Endothelial cell (in vitro differentiated cells): ENCODE measurements at places on chromosomes 2 and 18.

DNA sequence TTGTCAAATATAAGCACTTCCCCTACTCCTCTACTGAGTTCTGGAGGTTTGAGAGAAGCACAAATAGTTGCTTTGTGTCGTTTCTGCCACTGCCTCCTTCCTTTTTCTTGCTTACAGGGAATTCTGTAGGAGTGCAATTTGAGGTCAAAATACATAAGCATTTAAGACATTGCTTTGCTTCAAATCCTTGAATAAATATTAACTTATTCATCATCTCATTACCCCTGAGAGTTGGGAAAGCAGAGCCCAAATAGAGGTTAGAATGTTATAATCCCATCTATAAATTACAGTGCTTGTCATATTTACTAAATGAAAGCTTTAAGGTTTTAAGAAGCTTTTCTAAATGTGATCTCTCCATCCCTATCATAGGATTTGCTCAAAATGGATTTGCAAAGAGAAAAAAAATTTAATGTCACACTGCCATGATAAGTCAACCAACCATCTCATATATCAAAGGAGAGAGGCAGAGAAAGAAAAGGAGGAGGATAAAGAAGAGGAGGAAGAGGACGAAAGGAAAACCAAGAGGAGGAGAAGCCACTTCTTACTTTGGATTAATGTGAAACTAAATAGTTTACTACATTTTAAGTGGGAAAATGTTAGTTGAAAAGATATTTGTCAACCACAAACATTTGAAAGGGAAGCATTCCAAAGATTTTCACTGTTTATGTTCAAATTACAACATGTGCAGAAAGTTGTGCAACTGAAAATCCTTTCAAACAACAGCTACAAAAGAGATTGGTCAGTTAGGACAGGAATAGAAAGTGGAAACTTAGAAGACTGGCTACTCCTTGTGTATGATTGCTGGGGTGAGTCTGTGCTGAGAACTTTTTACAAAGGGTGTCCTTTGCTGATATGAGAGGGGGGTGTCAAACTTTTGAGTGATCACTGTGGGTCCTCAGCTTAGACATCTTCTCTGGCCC lies 277.3 kb upstream of the FN1 start:
- DNase-seq = no peak

- DNase-seq = no peak
These were observed 8.0 kb downstream of the ATP8B1 start for GRCh38 chr18:57794951-57795728.

DNA sequence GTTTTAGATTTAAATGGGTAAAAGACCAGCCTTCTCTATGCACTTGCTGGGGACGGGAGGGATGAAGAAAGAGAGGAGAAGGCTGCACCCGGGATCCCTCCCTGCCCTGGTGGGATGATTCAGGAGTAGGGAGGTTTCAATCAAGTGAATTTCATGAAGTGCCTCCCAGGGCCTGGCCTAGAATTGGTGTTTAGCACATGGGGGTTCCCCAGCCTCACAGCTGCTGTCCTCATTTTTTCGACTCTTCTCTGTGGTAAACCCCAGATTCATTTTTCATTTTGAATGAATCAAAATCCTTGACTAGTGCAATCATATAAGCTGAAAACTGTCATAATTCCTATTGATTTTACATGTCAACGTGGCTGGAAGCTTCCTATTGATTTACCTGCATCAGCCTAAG lies 81.1 kb downstream of the LPIN1 start:
- DNase-seq = no peak

GRCh38 chr2:29212009-29212408 lies 96.8 kb downstream of the CLIP4 start:
- no peak for DNase-seq

DNA sequence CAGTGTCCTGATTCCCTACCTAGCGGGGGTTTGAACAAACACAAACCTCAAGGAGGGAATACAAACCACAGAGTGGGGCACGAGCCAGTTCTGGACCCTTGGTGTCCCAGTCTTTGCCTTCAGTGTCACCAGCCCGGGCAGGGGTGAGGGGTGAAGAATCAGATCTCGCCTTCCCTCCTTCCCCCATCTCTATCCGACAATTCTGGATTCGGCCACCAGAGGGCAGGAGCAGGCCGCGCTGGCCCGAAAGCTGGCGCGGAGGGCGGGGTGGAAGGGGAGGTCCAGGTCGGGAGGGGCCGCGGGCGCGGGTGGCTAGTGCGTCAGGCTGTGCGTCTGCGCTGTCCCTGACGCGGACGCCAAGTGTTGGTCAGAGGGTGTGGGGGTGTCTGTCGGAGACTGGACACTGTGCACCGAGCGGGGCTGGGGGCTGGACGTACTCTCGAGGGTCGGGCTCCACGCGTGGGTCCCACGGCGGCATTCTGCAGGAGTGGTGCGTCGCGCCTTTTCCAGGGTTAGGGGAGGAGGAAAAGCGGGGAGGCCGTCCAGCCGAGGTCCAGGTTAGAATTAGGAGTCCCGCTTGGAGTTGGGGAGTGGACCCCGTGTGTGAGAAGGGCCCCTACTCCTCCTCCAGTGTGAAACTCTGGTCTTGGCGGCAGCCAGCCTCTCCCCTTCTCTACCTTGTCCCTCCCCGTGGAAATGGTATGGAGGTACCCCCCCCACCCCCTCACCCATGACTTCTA lies 2.9 kb upstream of the CRYBA2 start:
- DNase-seq = peak; percentile 90

GRCh38 chr2:171342067-171342413 lies 91.8 kb downstream of the METTL8 start:
- DNase-seq = no peak

GRCh38 chr2:128423788-128424165 lies 105.1 kb upstream of the HS6ST1 start:
- no peak for DNase-seq
